CD4-positive, alpha-beta T cell treated with Interferon gamma for 1 hour (primary cell): ENCODE measurements at places on chromosomes 2 and 18.

- DNase-seq: no peak
Measured at GRCh38 chr18:51721388-51721787, 523.9 kb upstream of the MEX3C start.

GRCh38 chr18:35713545-35713944 is 132.0 kb downstream of the GALNT1 start:
- no peak for DNase-seq

- no peak for DNase-seq
Measured at GRCh38 chr2:221555494-221555846, 16.6 kb downstream of the EPHA4 start.

- DNase-seq: no peak
Measured at GRCh38 chr18:77098538-77099174, 33.9 kb downstream of the MBP start.

- DNase-seq: no peak
Measured at GRCh38 chr18:35521133-35521532, 23.4 kb upstream of the INO80C start.

DNA sequence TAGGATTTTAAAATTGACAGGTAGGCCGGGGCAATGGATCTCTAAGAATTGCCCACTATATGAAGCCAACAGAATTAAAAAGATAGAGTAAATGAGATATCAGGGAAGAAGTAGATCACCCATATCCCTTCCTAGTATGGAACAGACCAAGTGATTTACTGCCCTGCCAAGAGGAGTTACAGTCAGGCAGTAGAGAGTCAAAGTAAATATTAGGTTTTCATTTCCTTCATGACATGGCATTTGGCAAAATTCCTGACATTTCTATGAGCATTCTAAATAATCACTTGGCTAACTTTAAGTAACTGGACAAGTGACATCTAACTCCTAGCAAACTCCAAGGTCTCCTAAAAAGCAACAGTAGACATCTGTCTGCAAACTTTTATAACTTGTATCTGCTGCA is 33.5 kb downstream of the GALNT5 start:
- no peak for DNase-seq

GRCh38 chr2:7031547-7032245 is 114.5 kb downstream of the RNF144A start:
- DNase-seq: peak; percentile 71

DNA sequence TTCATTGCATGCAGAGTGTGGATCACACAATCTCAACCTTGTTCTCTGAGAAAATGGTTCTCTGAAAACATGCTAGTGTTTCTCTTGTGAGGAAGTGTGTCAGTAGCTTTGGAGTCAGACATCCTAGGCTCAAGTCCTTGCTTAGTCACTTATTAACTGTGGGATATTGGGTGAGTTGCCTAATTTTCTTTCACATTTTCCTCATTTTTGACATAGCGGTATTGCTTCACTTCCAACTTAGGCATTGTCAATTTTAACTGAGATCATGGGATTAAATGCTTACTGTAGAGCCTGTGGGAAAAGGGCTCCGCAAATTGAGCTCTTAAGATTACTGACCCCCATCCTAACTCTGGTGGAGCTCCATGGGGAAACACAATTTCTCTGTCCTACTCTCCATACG is 622.2 kb downstream of the CNTNAP5 start:
- DNase-seq: no peak

DNA sequence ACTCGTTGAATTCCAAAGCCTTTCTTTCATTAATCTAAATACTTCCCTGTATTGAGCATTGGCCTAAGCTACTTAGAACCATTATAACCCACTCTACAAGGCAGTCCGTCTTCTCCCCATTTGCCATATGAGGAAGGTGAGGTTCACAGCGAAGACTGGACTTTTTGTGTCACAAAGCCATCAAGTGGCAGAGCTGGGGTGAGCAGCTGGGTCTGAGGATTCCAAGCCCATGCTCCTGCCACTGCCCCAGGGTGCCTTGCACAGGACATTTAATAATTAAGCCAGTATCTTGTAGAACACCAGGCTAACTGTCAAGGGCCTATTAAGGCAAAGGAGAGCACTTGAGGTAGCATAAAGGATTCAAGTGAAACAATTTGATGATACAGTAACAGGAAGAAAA is 68.8 kb upstream of the ZNF397 start:
- no peak for DNase-seq

DNA sequence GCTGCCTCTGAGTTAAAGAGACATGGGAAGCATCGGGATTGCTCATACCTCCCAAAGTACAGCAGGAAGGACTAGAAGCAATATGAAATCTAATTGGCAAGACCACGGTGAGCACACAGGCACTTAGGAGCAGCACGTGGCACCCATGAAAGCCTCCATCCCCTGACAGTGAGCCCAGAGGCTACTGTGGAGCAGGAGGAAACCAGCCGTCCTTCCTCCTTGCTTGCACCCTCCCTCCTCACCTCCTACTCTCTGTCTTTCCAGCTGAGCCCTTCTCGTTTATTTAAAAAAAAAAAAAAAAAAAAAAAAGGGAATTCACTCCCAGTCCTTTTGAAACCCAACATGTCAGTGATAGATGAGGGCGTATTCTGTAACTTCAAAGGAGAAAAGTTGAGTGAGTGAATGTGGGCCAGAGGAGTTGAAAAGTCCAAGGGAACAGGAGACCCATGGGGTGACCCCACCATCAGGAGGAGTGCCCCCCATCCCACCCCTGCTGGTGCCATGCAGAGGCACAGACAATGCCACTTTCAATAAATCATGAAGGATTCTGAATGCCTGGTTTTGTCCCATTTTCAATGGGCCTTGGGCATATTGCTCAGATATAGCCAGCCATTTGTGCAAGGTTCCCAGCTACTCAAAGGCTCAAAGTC is 96.6 kb upstream of the ALPP start:
- no peak for DNase-seq

DNA sequence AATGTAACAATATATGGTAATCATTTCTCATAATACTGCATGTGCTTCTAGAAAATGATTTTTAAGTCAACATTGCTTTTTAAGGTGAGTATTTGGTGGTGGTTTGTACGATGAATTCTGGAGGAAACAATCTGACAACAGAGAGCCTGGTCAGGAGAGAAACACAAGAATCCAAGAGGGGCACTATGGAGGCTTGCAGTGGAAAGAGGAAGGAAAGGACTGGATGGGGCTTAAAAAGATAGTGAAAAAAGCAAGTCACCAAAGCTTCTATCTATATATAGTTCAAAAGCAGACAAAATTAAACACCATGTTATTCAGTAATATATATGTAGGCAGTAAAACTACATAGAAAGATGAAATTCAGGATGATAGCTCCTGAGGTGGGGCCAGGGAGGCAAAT is 109.4 kb upstream of the SERTAD2 start:
- DNase-seq: no peak

GRCh38 chr18:6022845-6023244 is 127.5 kb upstream of the TMEM200C start:
- DNase-seq: no peak
